ENCODE measurements at places on chromosomes 3 and 15. TPM values are rescaled to one million over a fixed set of nuclear protein-coding genes. Genes with fewer than 3 reads are reported as not detected.
A peak's percentile ranks its signal among the peaks of the same experiment; 100 is the strongest.

SAMD7 gene
- not detected for total RNA-seq

GRCh38 chr15:74615508-74616365 lies at the start of gene CLK3:
Gene CLK3, plus strand, starts transcription at chr15:74615836. Its CDS starts 3,361 bp downstream, at chr15:74619197.
- DNase-seq = peak; percentile 99

ASB7 gene
- total RNA-seq = 8.8 TPM

NRG4 gene
- not detected for total RNA-seq

AMT gene
- 1.0 TPM for total RNA-seq

GRCh38 chr15:52010633-52011595 lies 8.1 kb upstream of the MAPK6 start:
- no peak for DNase-seq

- DNase-seq = no peak
These were observed 74.4 kb upstream of the HES1 start for GRCh38 chr3:194061421-194062030.

FBXW12 gene
- total RNA-seq = not detected

GRCh38 chr3:64343689-64344430 lies 118.6 kb upstream of the PRICKLE2 start:
- no peak for DNase-seq

DNA sequence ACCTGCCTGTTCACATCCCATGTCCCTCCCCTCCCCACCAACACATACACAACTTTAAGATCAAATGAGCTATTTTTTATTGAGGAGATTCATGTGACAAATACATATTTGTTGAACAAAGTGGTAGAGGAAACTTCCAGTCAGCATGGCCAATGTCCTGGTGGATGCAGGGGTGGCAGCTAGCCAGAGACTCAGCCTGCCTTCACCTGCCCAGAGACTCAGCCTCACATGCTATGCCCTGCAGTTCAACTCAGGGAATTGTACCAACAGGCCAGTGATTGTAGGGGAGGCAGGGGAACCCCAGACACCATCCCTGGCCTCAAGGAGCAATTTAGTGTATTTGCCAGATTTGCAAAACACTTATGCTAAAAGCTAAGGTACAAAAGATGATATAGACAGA lies 136.6 kb downstream of the OPA1 start:
- DNase-seq = no peak

GRK7 gene
- total RNA-seq = not detected

GOLGA6L7 gene
- not detected for total RNA-seq

DNA sequence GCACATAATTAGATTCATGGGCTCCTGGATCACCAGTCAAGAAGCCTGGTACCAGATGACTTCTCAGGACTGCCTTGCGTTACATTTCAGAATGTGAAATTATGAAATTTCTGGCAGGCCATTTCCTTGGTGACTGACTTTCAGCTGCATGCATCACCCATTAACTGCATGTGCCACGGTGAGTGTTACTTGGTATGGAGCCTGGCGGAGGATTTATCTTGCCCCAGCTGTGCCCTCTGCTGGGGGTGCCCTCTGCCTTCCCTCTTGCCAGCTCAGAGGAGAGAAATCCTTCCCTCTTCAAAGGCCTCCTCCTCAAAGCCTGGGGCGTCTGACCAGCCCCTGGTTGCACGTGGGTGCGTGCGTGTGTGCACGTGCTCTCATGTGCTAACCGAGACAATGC lies 57.7 kb upstream of the CTSH start:
- no peak for DNase-seq

TMEM40 gene
- not detected for total RNA-seq

- DNase-seq = no peak
These were observed 125.4 kb upstream of the CCDC54 start for GRCh38 chr3:107251819-107252218.

DNA sequence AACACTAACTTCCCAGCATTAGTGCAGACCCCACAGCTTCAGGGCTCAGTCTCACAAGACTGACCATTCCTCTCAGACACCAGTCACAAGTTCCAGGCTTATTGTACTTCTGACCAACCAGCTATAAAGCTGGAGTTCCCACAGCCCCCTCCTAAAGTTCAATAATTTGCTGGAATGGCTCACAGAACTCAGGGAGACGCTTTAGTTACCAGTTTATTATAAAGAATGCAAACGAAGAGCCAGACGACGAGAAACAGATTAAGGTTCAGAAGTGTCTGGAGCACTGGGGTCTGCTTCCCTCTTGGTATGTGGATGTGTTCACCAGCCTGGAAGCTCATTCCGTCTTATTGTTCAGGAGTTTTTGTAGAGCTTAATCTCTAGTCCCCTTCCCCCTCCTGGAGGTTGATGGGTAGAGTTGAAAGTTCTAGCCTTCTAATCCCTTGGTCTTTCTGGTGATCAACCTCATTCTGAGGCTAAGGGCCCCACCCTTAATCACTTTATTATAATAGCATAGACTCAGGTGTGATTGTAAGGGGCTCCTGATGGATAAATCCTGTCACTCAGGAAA lies 4.8 kb upstream of the CSRNP1 start:
- no peak for DNase-seq

DNA sequence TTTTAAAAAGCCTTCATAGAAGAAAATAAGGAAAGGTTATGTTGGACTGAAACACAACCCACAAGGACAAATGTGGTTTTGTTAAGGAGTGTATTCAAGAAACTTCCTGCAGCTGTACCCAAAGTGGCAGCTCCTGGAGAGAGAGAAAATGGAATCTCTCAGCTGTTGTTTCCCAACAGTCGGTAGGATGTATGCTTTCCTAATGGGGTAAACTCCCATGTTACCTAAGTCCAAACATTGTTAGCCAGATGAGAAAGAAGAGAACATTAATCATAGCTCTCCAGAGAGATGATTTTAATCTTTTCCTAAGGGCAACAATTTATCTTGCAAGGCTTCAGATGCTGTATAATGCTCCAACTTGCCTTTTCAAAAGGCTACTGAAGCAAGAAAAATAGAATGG lies 22.6 kb upstream of the TEX9 start:
- DNase-seq = no peak

- peak; percentile 85 for DNase-seq
These were observed 79.5 kb downstream of the IQSEC1 start for GRCh38 chr3:12993517-12994356.

DNA sequence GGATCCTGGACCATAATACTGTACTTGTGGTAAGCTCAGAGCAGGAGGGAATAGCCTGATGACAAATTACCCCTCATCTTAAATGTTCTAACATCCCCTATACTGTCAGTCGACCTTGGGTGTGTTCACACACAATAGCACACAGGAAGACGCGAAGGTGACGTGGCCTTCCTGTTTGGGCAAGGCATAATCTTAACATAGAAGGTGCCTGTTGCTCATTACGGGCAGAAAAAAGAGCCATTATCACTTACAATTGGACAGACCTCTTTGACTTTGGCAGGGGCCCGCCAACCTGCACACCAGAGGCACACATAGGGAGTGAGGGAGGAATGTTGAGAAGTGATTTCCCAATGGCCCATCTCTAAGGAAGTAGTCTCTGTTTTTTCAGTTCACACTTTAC lies 144.2 kb downstream of the ANO10 start:
- no peak for DNase-seq

DNA sequence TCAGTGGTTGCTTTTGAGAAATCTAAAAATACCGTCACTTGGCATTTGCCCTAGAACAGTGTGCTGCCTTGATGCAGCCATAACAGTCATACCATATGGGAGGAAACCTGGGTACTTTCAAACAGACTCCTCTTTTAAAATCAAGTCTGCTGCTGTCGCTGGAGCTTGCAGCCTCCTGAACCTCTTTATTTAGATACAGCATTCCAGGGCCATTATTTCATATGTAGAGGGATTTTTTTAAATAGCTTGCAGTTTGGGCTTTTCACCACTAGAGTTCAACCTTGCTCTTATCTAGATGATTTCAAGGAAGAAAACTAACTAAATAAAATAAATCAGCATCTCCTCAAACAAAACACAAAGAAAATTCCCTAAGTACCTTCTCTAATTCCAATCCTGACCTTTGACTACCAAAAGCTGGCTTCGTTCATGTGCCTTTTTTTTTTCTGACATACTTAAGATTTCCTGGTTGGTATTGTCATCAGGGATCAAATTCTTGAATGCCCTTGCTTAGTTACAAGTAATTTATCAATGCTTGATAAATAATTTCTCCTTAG lies 111.6 kb downstream of the KBTBD8 start:
- no peak for DNase-seq

All from posterior vena cava (tissue), 2 donors.